ENCODE measurements at places on chromosomes 6 and 20.

- DNase-seq, result peak; percentile 17
Measured at GRCh38 chr6:157281570-157281969, 41.7 kb downstream of the TMEM242 start.

DNA sequence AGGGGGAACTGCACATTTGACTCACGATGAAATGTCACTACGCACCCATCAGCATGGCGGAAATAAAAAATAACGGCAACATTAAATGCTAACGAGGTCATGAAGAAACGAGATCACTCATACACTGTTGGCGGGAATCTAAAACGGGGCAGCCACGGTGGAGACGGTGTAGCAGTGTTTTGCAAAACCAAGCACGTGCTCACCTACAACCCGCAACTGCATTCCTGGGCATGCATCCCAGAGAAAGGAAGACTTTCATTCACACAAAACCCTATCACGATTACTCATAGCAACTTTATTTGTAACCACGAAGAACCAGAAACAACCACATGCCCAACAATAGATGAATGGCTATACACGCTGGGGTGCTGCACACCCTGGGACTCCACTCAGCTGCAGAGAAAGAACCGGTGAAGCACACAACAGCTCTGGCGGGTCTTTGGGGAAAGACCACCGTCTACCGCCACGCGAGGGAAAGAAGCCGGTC lies 77.0 kb downstream of the YTHDF1 start:
- DNase-seq, result no peak

GRCh38 chr6:38012573-38012972 lies 193.0 kb downstream of the ZFAND3 start:
- peak; percentile 59 for DNase-seq

GRCh38 chr20:5967469-5967868 lies 17.0 kb downstream of the MCM8 start:
- no peak for DNase-seq

- DNase-seq, result no peak
Measured at GRCh38 chr20:47498606-47499005, 3.1 kb upstream of the NCOA3 start.

DNA sequence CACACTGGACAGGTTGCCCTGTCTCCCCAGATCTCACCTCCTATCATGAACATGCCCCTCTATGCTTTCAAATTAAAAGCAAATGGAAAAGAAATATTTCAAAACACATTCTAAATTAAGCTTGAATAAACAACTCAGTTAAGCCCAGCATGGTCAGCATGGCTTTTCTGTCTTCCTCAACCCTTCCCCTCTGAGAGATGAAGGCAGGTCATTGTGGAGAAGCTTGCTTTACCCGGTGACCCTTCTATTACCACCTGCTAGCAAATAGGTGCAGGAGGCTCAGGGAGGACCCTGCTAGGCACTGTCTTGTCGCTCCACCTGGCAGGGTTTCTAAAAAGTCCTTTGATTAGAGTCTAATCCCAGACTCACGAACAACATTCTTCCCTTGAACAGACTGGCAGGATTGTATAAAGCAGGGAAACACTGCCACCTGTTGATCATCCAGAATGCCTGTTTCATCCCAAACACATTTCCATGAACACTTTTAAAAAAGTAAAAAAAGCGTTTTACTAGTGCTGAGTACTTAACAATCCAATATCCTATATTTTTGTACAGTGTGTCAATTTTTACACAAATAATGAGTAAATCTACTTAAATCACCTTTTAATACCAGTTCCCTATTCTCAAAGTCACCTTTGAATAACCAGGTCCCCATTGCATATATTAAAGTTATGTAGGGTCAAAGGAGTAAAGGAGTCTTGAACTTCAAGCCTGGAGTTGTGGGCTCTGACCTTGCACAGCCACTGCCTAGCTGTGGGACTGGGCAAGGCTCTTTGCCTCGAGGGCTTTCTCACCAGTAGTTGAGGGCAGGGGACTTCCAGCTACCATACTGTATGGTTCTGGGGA lies 75.5 kb downstream of the GPR6 start:
- peak; percentile 75 for DNase-seq

GRCh38 chr6:57198926-57199636 lies 23.0 kb downstream of the RAB23 start:
- no peak for DNase-seq

DNA sequence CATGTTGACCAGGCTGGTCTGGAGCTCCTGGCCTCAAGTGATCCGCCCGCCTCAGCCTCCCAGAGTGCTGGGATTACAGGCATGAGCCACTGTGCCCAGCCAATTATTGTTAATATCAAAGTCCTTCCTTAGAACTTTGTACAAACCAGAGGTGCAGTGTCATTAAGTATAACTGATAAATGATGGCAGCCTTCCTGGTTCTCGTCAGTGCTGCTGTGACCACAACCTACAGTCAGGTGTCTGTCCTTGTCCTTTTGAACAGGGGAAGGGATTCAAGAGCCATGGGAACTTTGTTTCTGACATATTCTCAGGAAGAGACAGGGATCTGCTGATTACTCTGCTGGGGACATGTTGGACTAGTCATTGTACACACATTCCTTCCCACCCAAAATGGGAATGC lies 103.2 kb upstream of the TIAM2 start:
- no peak for DNase-seq

- no peak for DNase-seq
Measured at GRCh38 chr6:66902457-66902856, 1195.4 kb upstream of the EYS start.

GRCh38 chr20:56702931-56703840 lies 74.1 kb downstream of the TFAP2C start:
- DNase-seq, result no peak

DNA sequence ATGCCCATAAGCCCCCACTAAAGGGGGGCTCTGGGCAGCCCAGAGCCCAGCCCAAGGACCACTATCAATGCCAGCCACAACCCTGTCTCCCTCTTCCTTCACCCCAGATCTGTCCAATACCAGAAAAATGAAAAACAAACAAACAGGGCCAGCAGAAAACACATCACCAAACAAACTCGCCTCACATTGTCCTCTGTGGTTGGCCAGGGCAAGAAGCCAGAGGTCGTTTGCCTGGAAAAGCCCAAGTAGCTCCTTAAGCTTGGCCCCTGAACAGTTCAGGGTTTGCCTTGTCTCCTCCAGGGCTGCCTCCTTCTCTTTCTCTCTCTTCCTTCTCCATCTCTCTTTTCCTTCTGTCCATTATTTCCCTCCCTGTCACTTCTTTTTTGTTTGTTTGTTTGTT lies 10.1 kb upstream of the SCUBE3 start:
- no peak for DNase-seq

GRCh38 chr6:39251406-39251805 lies 22.1 kb upstream of the KCNK5 start:
- DNase-seq, result no peak

DNA sequence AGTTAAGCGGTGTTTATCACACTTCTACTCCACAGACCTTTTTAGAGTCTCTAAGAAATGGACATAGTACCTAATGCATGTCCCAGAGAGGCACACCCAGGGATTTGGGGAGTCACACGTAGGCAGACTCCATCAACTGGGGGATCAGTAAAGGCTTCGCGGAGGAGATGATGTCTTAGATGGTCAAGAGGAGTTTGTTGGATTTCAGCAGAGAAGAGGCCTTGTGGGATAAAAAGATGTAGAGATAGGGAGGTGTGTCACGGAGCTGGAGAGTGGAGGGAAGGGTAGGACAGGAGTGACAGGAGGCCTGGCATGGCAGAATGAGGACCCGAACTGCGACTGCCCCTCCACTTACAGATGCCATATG lies 9.1 kb downstream of the DYNLRB1 start:
- DNase-seq, result no peak

DNA sequence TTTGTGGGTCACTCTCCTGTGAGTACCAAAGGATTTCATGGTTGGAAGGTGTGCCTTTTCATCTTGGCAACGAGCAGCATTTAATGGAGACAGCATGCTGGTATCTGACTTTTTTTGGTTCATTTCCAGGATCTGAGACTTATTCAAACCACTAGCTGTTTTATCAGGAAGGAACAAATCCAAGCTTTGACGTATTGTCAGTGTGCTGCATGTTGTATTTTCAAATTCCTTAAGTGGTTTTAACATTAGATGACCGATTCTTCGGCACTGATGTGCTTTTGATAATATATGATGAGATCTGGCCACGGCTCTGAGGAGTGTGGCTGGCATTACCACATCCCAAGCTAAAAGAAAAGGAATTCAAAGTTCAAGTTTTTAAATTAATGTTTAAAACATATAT lies 6.4 kb downstream of the RMND1 start:
- DNase-seq, result no peak

- DNase-seq, result peak; percentile 90
Measured at GRCh38 chr6:148874698-148875293, 128.0 kb downstream of the UST start.

DNA sequence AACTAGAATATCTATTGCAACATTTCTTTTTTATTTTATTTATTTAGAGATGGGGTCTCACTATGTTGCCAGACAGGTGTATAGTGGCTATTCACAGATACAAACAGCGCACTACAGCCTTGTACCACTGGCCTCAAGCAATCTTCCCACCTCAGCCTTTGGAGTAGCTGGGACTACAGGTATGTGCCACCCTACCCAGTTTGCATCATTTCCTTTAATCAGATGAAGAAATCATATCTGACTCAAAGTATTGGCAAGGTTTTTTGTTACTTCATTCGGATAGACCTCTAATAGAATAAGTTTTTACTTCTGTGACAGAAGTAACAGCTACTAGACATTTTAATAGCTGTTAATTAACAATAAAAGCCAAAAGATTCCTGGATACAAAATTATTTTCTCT lies 153.9 kb downstream of the CDK19 start:
- DNase-seq, result no peak

DNA sequence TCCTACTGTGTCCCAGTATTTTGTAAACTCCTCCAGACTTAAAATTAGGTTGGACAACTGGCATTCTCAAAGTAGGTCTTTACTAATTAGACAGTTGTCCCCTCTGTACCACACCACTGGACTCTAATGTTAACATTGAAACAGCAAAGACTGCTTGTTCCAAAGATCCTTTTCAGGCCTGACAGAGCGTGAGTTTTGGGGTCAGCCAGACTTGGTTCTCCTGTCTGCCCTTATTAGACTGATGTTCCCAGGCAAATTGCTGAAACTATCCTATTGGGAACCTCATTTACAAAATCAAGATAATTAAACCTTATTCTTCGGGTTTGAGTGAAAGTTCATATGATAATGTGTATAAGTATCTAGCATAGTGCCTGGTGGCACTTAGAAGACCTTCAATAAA lies 3.7 kb upstream of the BICRAL start:
- no peak for DNase-seq

GRCh38 chr20:48247961-48248360 lies 462.7 kb upstream of the SULF2 start:
- no peak for DNase-seq

DNA sequence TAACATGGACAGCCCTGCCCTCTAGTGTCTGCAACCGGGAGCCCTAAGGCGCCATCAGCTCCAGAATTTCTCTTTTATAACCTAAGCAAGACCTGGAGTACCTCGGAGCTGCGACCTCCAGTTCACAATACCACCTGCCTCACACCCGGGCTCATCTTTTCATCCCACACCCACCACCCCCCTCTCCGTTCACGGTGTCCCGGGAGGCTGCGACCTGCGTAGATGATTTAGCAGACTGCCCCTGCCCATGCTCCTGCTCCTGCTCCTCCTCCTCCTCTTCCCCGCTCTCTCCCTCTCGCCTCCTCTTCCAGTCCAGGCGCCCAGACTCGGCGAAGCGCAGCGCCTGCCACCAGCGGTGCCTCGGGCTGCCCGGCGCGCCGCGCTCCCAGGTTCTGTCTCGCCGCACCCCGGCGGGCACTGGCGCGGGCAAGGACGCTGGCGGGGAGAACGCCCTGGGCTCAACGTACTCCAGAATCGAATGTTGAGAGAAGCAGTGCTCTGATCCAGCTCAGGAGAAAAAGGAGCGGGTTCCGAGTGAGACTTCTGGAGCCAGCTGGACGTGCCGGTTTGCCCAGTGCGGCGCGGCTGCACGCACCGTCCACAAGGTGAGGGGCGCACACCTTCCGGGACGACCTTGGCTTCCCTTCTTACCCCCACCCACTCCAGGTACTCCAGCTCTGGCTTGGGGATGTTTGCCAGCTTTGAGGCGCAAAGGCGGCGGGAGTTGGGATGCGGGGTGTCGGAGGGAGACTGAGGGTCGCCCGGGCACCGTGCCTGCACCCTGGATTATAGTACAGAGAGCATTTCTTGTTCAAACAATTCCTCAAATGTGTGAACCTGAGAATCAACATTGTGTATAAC lies at the start of gene HTR1E:
Gene HTR1E, plus strand, starts transcription at position 310 of the 861 bp plus-strand sequence. CDS start 77,807 bp downstream, outside the sequence.
- DNase-seq, result peak; percentile 81

- DNase-seq, result no peak
Measured at GRCh38 chr6:146917182-146917581, 287.0 kb upstream of the STXBP5 start.

DNA sequence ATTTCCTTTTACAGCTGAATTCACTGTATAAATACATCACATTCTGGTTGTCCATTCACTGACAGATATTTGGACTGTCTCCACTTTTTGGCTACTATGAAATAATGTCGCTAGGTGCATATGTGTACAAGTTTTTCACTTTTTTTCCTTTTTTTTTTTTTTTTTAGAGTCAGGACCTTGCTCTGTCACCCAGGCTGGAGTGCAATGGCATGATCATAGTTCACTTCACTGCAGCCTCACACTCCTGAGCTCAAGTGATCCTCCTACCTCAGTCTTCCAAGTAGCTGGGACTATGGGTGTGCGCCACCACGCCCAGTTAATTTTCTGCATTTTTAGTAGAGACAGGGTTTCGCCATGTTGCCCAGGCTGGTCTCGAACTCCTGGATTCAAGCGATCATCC lies 13.3 kb downstream of the CSNK2A1 start:
- DNase-seq, result no peak

GRCh38 chr20:40230486-40230885 lies 458.6 kb downstream of the MAFB start:
- no peak for DNase-seq

GRCh38 chr20:43525021-43525420 lies 17.5 kb downstream of the L3MBTL1 start:
- DNase-seq, result no peak

DNA sequence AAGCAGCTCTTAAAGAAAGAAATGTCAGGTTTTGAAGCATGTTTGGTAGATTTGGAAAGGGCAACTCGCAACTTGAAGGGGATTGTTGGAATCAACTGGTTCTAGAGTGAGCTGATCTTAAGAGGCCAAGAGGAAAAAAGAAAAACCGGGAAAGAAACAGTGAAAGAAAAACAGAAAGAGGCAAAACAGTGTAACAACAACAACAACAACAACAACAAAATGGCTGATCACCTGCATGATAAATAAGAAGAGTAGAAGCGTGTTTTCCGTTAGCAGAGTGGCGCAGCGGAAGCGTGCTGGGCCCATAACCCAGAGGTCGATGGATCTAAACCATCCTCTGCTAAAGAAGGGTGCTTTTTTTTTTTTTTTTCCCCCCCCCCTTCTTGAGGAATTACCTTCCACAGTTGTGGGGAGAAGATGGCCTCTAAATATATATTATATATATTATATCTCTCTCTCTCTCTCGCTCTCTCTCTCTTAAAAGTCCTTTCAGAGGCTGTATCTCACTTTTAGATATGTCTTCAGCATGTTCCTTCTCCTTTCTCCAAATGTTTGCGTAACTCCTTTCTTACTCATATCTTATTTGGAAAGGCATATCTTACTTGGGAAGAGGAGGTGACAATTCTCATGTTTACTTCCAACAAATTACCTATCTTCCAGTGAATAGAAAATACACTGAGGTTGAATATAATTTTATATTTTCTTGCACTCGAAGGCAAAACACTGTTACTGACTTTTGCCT lies 134.4 kb downstream of the OR2B2 start:
- DNase-seq, result no peak

GRCh38 chr20:9409352-9409751 lies 105.0 kb upstream of the LAMP5 start:
- DNase-seq, result no peak

GRCh38 chr6:22320750-22321149 lies 23.9 kb upstream of the PRL start:
- DNase-seq, result peak; percentile 72

- peak; percentile 72 for DNase-seq
Measured at GRCh38 chr6:111573131-111573883, 32.4 kb downstream of the TRAF3IP2 start.

Measured in cardiac muscle cell (in vitro differentiated cells and primary cell).